Mesothelial cell of epicardium (in vitro differentiated cells): ENCODE measurements at places on chromosomes 11 and 22. TPM values are rescaled to one million over a fixed set of nuclear protein-coding genes. Genes with fewer than 3 reads are reported as not detected.
A peak's percentile ranks its signal among the peaks of the same experiment; 100 is the strongest.

The SYT9 gene
- 3.4 to 3.8 TPM (median 3.7 TPM) in 3 replicates for total RNA-seq

The MORC2 gene
- 39.0 to 45.1 TPM (median 41.2 TPM) in 3 replicates for total RNA-seq

The DLAT gene
- 23.8 to 26.5 TPM (median 25.0 TPM) in 3 replicates for total RNA-seq

- DNase-seq: no peak
- no peaks in the 10 kb centered on the region for H3K4me1 ChIP-seq
- H3K4me3 ChIP-seq: no peak overlapping the region
- H3K36me3 ChIP-seq: peaks cover 12% of the 10 kb centered on the region
- no peaks in the 10 kb centered on the region for H3K27me3 ChIP-seq
Measured at GRCh38 chr22:26525946-26526564, 13.8 kb upstream of the TFIP11 start.

DNA sequence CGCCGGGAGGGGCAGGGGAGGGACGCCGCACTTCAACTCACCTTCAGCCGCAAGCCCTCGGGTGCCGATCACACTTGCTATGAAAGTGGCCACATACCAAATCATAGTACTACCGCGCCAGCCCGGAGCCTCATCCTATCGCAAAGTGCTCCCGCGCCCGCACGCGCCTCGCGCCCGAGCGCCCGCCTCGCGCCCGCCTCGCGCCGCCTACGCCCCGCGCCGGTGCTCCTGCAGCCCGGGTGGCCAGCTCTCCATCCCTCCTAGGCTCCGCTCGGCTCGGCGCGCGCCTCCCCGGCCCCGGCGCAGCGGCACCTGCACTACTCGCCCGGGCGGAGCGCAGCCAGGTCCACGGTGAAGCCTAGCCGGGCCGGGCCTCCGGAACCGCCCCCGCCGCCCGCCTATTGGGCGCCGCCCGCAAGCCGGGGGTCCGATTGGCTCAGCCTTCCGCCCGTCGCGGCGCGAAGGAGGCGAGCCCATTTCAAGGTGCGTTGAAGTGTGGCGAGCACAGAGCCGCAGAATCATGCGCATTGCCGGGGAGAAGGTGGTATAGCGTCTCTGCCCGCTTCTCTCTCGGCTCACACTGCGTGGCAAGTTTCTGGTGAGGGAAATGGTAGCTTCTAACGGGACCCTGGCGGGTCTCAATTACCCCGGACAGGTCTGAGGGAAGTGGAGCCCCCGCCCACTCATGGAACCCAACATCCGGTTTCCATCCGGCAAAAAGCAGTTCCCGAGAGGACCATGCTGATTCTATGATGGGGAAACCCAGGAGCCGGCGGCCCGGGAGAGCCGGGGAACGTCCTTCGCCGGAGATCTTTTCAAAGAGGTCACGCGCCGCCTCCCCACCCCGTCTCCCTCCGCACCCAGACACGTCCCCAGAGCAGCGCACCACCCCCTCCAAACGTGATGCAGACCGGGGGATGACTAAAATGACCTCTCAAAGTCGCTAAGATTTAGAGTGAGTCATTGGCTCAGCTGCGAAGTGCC, at the start of gene IGSF9B:
TSS of gene IGSF9B (minus strand) at position 319 of the 984 bp plus-strand sequence. CDS start at position 105, 214 bp downstream.
- peaks cover 19% of the 10 kb centered on the region for H3K4me1 ChIP-seq
- H3K4me3 ChIP-seq: peak within 1 kb of the TSS; percentile 86
- DNase-seq: peak; percentile 81
- peak within 1 kb of the TSS; percentile 64 for H3K27ac ChIP-seq
- H3K36me3 ChIP-seq: no peaks in the 10 kb centered on the region

DNA sequence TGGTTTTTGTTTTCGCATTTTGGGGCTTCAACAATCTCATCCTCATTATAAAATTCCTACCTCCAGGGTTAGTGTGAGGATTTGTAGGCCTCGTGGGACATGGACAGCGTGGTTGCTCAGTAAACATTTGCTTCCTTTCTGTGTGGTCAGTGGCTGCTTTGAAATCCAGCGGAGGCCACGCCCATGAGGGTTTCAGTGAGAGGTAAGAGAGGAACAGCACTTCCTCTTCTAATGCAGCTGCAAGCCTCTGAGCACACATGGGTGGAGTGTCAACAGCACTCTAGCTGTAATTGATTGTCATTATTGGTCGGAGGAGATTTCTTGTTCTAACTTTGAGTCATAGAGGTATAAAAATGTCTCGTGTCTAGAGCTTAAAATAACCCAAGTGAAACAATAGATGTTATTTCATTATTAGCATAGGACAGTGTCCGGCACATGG, 6.0 kb upstream of the ARHGAP42 start:
- no peaks in the 10 kb centered on the region for H3K27me3 ChIP-seq
- no peaks in the 10 kb centered on the region for H3K36me3 ChIP-seq
- no peak overlapping the region for H3K4me3 ChIP-seq
- DNase-seq: no peak
- H3K4me1 ChIP-seq: peaks cover 32% of the 10 kb centered on the region
- H3K27ac ChIP-seq: no peak overlapping the region

- peaks cover 17% of the 10 kb centered on the region for H3K4me1 ChIP-seq
- no peak overlapping the region for H3K4me3 ChIP-seq
- no peak for DNase-seq
- H3K27me3 ChIP-seq: no peaks in the 10 kb centered on the region
- peaks cover 3% of the 10 kb centered on the region for H3K36me3 ChIP-seq
- peak overlapping the region; percentile 57 for H3K27ac ChIP-seq
Measured at GRCh38 chr11:10604340-10604748, 35.9 kb upstream of the LYVE1 start.

DNA sequence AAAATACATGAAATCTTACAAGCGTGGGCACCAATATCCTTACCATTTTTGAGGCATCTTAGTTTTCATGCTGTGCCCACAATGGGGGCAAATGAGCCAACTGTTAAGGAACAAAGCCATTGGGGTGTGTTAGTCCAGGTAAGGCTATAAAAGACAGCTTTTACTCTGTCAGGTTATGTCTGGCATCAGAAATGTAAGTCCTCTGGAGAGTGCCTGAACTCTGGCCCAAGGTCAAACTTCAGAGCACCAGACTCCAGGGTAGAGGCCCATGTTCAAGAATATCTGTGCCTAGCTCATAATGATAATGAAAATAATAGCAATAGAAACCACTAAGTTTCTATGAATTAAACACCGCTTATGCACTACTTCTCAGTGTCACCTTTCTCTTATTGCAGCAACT, 105.5 kb downstream of the CSNK2A3 start:
- peaks cover 14% of the 10 kb centered on the region for H3K4me1 ChIP-seq
- DNase-seq: no peak
- no peak overlapping the region for H3K4me3 ChIP-seq
- no peaks in the 10 kb centered on the region for H3K36me3 ChIP-seq

- H3K36me3 ChIP-seq: peaks cover 30% of the 10 kb centered on the region
- H3K27me3 ChIP-seq: peaks cover 2% of the 10 kb centered on the region
- H3K27ac ChIP-seq: peak overlapping the region; percentile 100
- no peak for DNase-seq
- peaks cover 53% of the 10 kb centered on the region for H3K4me1 ChIP-seq
Measured at GRCh38 chr22:39522567-39523300, 2.4 kb downstream of the ATF4 start.

DNA sequence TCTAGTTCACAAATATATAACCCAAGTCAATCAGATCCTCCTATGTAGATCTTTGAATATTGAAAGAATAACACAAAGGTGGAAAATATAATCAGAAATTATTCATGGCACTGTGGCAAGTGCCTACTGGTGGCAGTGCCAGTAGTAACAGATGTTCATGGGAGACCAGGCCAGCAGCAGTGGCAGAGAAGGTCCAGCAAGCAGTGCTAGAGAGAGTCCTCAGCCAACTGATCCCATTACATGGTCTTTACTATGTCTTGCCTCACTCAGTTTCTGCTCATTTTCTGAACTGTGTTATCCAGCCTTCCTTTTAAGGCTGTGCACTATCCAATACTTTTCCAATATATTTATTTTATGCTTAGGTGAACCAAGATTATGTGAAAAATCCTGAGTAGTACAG, 124.9 kb downstream of the MRTFA start:
- DNase-seq: no peak
- peaks cover 8% of the 10 kb centered on the region for H3K36me3 ChIP-seq
- H3K27ac ChIP-seq: peak overlapping the region; percentile 96
- H3K27me3 ChIP-seq: no peaks in the 10 kb centered on the region
- no peak overlapping the region for H3K4me3 ChIP-seq

DNA sequence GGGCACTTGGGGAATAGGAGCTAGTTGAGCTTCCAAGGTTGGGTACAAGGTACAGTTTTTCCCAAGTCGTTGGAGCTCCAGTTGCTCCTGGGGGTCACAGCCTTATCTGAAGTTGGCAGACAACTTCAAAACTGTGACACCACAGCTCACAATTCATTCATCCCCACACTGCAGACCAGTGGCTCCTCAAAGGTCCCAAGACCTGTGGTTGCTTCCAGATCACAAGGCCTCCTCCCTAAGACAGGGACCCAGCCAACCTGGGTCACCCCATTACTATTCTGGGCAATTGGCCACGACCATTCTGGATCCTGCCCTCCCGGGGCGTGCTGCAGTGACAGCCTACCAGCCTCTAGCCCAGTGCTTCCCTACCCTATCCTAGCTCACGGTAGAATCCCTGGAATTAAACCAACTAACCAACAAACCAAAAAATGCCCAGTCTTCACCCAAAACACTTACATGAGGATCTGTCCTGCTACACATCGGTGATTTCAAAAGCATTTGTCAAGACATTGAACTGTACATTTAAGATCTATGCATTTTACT, 862 bp upstream of the PDXP start:
- no peak for DNase-seq
- peaks cover 5% of the 10 kb centered on the region for H3K36me3 ChIP-seq
- peaks cover 41% of the 10 kb centered on the region for H3K4me1 ChIP-seq

DNA sequence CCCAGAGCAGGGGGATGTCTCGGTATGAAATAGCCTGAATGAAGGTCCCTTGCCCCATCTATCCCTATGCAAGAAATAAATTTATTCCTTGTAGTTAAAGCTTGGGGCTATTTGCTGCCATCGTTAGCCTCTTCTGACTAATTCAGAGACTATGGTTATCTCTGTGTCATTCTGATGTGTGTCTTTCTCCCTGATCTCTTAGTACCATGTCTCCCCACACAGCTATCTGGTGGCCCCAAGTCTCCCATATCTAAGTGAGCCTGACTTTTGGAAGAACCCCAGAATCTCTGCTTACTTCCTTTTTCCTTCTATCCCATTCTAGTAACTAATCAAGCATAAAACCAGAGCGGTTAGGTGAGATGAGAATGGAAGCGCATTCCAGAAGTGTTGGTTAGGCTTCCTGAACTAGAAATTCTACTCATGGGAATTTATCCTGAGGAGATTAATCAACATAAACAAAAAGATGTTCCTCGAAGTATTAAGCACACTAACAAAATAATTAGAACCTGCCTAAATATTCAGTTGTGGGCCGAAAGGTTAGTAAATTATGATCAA, 71.4 kb upstream of the BMAL1 start:
- H3K27me3 ChIP-seq: no peaks in the 10 kb centered on the region
- no peak overlapping the region for H3K27ac ChIP-seq
- no peak for DNase-seq
- peaks cover 2% of the 10 kb centered on the region for H3K36me3 ChIP-seq
- H3K4me3 ChIP-seq: no peak overlapping the region
- H3K4me1 ChIP-seq: peaks cover 14% of the 10 kb centered on the region

DNA sequence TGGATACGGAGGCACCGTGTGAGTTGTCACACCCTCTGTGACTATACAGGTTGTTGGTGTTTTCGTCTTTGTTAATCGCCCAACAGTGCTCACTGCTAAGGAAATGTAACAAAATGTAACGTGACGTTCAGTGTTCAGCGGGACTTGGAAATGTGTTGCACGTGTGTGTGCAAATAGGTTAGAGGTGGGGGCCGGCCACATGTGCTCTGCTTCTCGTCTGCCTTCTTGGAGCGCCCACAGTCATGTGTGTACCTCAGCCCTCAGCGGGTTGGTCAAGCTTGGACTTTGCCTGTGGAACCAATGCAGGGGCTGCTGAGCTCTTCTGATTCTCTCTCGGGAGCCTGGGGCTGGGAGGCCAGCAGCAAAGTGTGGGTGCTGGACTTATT, 7.4 kb upstream of the SMIM38 start:
- no peak overlapping the region for H3K27ac ChIP-seq
- H3K27me3 ChIP-seq: peaks cover 9% of the 10 kb centered on the region
- DNase-seq: no peak
- peaks cover 13% of the 10 kb centered on the region for H3K36me3 ChIP-seq
